A549 treated with AZD2906 at 1 μM for 4 hours (cell line): ENCODE measurements at places on chromosomes 12 and 14. TPM values are rescaled to one million over a fixed set of nuclear protein-coding genes. Genes with fewer than 3 reads are reported as not detected.

Gene MYF6
- total RNA-seq, result not detected in 5 replicates

Gene USP44
- 0.08 to 0.17 TPM (median 0.13 TPM) in 5 replicates for total RNA-seq

Gene TMEM30B
- 0.16 to 0.25 TPM (median 0.22 TPM) in 5 replicates for total RNA-seq

Gene REC8
- total RNA-seq, result 2.7 to 5.3 TPM (median 3.3 TPM) in 5 replicates

Gene A2ML1
- total RNA-seq, result not detected in 5 replicates

Gene KRT79
- total RNA-seq, result 0.05 to 0.10 TPM (median 0.07 TPM) in 4 of 5 replicates, not detected in the other

Gene RPL10L
- not detected in 5 replicates for total RNA-seq

Gene KCNH3
- 1.5 to 2.6 TPM (median 2.2 TPM) in 5 replicates for total RNA-seq

Gene CAPS2
- total RNA-seq, result 0.99 to 2.3 TPM (median 1.5 TPM) in 5 replicates

Gene MIS18BP1
- 18.2 to 30.4 TPM (median 20.1 TPM) in 5 replicates for total RNA-seq

Gene TMPRSS12
- not detected in 5 replicates for total RNA-seq
